Activated gamma-delta T cell treated with Interleukin-2 at 50 U/mL for 16 hours (primary cell): ENCODE measurements at places on chromosomes 3 and 15.

DNA sequence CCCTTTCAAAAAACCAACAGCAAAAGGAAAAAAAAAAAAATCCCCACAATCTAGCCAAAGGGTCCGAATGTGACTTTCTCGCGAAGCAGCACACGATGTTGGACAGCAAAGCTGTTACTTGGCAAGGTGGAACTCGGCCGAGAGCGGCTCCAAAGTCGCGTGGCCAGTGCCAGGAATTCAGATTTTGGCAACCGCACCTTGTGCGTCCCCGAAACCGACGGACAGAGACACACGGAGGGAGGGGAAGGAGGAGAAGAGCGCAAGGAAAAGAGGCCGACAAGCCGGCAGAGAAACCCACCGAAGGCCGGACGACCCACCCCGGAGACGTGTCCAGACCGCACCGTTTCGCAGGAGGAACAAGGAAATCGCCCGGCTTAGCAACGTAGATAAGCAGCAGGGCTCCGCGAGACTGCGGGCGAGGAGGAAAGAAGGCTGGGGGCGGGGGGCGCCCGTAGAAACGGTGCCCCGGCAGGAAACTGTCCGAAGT lies 517.3 kb downstream of the MECOM start:
- no peak for DNase-seq

DNA sequence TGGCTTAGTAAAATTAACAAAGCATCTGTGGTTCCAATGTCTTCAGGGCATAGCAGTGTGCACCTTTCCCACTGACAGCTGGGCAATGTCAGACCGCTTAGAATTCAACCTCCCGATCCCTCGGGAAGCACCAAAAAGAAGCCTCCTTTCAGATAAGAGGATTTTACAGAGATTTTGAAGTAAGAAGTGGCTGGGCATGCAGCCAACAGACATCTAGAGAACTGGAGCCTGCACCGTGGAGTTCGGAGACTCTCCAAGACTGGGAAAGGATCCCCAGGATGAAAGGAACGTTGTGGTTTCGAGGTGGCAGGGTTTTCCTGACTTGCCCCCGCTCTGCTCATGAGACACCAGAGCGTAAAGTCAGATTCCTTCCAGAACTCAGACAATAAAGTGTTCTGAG lies 5.3 kb downstream of the FAM174B start:
- DNase-seq = no peak

GRCh38 chr15:89939910-89940309 lies 27.2 kb upstream of the ARPIN start:
- no peak for DNase-seq

DNA sequence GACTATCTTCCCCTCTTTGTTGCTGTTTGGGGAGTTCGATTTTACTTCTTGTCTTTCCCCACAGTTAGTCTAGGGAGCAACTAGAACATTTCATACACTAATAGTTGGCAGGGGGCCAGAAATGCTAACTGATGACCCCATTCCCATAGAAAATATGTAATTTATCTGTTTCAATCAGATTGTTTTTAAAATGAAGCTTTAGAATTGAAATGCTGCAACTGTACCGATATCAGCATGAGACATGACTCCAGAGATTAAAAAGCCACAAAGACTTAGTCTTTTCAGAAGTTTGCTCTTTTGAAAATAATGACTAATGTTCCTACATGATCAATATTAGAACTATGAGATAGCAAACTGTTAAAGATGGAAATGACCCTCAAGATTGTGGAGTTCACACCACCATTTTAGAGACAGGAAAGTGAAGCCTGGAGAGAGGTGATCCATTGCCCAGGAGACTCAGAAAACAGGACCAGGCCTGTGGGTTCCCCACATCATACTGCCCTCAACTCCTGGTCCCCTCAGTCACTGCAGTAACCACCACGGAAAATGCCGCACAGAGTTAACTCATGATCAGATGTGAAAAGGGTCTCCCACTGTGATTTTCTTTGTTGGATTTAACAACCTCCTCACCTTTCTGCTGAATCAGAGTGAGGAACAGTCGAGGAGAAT lies 130.3 kb downstream of the CHDH start:
- no peak for DNase-seq

- DNase-seq = no peak
These were observed 40.2 kb downstream of the ATP2B2 start for GRCh38 chr3:10465161-10465560.

GRCh38 chr3:13568515-13569028 lies 19.6 kb downstream of the FBLN2 start:
- DNase-seq = no peak

DNA sequence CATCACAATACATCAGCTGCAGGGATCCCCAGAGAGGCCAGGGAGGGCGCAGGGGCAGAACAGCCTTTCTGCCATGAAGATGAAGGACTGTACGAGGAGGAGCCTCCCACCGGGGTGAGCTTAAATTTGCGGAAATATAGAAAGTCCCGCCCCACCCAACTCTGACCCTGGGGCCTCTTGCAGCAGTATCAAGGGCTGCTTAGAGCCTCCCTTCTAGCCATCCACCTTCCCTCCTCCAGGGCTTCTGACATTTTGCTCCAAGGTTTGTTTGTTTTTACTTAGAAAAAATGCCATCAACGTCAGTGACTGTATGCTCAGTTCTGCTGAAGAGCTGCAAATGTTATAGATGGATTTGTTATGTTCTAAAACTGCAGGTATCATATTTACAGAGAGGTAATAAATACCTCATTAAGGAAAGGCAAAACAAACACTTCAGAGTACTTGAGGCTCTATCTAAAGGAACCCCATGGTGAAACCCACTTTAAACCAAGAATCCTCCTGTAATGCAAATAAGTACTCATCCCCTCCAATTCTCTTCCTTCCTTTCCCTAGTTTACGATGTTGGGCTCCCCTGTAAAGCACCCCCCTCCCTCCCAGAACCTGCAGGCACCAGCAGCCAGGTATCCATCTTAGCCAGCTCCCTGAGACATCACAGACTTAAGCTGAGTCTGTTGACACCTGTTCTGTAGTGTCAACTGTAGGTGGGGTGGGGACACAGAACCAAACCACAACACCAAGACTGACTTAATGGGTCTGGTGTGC lies 30.5 kb downstream of the RFTN1 start:
- DNase-seq = peak; percentile 14

- DNase-seq = no peak
These were observed 111.0 kb downstream of the RFTN1 start for GRCh38 chr3:16402451-16402850.

DNA sequence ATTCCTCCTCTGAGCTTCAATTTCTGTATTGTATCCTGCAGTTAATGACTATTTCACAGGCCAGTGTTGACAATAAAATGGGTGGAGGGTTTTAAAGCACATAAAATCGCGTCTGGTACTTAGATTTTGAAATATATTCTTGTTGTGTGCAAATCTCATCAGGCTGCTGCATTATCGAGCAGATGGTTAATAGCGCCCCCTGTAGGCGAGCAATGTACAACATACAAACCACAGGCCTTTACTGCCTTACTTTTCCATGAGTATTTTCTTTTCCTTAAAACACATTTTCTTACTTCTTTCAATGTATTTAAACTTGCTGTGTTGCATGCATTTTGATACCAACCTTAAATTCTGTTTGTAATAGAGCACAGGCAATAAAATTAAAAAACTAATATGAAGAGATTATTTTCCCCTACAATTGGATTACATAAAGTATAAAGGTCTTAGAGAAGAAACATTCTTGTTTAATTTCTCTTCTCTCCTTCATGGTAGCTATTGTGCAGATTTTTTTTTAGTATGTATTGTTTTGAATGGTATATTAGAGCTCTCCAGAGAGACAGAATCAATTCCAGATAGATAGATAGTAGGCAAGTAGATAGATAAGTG lies 608.4 kb downstream of the CADM2 start:
- no peak for DNase-seq

- no peak for DNase-seq
These were observed 94.9 kb downstream of the LRRK1 start for GRCh38 chr15:101013769-101014675.

DNA sequence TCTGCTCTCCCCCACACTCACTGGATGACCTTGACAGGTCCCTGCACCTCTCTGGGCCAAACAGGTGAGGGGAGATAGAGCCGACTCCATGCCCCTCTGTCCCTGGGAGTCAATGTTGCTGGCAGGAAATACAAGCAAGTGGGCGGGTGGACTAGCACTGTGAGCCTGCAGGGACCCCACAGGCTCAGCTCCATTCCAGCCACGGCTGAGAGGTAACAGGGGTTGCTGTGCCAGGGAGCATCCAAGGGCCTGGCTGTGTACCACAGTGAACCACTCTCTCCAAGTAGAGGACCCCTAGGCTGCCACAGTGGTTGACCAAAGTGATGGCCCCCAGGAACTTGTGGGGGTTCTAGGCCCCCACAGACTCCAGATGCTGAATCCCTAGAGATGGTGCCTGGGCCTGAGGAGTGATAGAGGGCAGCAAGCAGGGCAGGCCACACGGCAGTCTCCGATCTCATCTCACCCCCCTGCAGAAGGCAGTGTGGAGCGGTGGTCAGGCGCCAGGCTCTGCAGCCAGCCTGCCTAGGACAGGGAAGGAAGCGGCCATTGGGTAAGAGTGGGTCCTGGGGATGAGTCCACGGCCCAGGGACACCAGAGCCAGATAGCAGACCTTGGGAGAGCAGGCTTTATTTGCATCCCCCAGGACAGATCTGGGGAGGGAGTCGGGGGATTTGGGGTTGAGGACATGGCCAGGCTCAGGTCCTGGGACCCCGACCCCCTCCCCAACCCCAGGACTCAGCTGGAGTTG lies 3.2 kb downstream of the TNNC1 start:
- DNase-seq = no peak

DNA sequence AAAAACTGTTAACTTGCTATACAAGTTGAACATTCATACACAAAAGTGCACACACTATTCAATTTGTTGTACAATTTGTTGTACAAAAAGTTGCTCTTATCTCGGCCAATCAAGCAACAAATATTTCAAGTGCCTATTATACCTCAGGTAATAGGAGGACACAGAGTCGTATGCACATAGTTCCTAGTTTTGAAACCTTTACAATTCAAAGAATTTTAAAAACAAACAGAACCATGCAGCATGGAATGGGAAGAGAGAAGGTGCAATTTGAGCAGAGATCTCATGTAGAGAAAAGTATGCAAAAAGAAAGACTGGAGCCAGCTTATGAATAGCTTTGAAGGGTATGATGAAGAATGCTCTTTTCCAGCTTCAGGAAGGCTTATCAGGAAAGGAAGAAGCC lies 46.5 kb upstream of the ARPP19 start:
- DNase-seq = no peak

- no peak for DNase-seq
These were observed 60.5 kb downstream of the DNASE1L3 start for GRCh38 chr3:58150130-58150809.

DNA sequence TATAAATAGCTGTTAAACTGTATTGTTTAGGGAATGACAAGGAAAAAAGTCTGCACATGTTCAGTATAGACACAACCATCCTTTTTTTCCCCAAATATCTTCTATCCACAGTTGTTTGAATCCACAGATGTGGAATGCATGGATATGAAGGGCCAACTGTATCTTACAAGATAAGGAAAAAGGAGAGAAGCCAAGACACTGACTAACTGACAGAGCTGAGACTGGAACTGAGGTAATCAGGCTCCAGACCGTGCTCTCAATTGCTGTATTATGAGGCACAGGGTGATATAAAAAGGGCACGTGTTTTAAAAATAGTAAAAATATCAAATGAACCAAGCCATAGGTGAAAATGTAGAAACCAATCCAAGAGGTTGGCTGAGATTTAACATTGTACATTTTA lies 49.0 kb downstream of the DHX36 start:
- no peak for DNase-seq

GRCh38 chr3:40827942-40828688 lies 303.4 kb downstream of the ZNF621 start:
- DNase-seq = no peak

DNA sequence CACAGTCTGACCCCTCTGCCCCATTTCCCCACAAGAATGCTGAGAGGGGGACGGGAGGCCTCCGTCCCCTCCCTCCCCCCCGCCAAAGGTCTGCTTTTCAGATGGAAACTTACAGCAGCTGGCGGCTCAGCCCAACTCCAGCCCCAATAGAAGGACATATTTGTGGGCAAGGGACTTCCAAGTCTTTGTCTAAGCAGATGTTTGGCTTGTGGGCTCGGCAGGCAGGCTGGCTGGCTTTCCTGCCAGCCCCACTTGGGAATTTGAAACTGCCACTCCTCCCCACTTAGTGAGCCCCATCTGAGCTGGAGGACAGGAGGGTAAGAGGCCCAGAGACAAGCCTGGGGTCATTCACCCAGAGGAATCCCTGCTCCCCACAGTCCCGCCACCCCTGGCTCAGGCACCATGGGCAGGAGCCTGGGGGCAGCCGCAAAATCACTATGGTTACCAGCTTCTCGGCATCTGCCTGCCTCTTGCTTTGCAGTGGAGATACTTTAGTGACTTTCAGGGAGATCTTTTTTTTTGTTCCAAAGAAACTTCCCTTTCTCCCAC lies 53.6 kb downstream of the LMCD1 start:
- no peak for DNase-seq

DNA sequence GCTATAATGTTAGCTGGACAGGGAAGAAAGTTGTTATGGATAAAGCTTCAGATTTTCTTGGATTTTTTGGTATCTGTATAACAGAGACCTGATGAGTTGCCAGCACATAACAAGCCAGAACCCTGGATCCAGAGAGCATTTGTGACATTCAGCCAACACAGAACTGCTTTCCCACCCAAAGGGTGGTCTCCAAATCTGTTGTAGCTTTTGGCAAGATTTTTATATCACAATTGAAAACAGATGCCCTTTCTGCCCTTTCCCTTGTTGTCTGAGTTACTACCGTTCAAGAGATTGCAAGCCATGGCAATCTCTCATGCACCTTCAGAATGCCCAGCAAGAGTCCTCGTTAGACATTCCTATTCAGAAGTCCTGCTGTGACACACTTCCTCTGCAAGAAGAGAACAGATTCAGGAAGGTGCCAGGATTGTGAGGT lies 107.6 kb upstream of the FGF7 start:
- DNase-seq = no peak

GRCh38 chr3:46538803-46539442 lies 27.2 kb downstream of the LRRC2 start:
- peak; percentile 89 for DNase-seq
